ENCODE measurements at places on chromosomes 2 and 18. TPM values are rescaled to one million over a fixed set of nuclear protein-coding genes. Genes with fewer than 3 reads are reported as not detected.

GRCh38 chr2:232432598-232433184 lies 23.3 kb upstream of the ALPI start:
- DNase-seq = no peak

DNA sequence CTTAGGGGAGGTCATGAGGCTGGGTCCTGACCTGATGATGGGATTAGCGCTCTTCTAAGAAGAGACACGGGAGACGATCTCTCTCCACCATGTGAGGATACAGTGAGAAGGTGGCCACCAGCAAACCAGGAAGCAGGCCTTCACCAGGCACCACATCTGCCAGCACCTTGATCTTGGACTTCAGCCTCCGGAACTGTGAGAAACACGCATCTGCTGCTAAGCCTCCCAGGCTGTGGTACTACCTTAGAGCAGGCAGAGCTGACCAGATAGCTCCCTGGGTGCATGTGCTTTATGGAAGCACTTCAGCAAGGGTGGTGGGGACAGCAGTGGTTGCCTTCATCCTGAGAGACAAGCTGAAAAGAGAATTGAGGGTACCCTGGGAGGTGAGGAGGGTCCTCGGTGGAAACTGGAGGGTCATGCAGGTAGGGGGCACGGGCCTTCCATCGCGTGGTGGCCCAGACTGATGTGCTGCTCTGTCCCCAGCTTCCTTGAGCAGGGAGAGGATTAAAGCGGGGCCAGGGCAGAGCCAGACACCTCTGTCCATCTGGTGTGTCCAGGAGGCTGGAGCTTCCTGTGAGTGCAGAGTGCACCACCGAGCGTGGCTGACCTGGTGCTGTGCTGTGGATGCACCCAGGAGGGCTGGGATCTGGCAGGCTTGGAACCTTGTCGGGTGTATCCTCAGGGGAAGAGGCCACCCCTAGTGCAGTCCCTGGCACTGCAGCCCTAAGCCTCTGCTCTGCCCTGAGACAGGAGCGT lies 42.9 kb upstream of the HS6ST1 start:
- no peak for DNase-seq

DNA sequence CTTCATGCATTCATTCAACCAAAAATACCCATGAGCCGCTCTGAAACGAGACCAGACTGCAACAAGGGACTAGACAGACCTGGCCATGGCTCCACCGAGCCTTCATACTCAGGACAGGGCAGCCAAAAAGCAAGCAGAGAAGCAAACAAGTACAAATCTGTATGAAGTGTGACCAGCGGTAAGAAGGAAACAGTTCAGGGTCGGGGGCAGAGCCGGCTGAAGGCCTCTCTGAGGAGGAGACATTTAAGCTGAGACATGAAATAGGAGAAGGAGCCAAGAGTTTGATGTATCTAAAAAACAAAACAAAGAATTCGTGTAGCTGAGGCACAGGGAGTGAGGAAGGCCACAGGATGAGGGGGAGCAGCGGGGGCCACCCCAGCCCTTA lies 21.3 kb upstream of the SLC66A3 start:
- DNase-seq = no peak

DNA sequence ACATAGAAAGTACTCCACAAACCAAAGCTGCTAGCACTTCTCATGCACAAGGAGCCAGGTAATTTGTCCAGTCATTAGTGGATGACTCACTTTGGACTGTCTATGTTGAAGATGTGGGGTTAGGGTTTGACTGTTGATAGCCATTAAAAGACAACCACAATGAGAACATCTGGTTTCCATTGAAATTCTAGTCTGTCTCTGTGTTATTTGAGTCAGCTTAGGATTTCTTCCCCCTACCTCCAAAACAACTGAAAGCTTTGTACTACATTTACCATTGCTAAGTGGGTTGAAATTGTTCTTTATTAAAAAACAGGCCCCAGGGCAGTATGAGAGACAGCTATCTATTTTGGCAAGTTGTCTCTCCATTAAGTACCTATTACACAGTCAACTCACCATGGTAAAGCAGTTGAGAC lies 50.2 kb upstream of the ANKRD44 start:
- no peak for DNase-seq

DNA sequence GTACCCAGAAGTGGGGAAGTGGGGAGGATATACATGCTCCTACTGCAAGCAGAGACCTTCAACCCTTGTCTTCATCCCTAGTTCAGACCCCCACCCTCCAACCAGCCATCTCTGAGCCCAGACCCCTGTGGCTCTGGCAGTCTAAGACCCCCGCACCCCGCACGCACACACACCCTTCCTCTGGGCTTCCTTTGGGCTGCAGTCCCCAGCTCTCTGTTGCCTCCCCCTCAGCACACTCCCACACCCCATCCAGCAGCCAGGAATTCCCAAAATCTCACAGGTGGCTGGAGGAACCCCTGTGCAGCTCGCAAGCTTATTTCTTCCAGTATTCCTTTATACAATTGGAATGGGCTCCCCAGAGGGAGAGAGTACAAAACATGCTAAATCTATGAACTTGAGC lies 13.9 kb upstream of the GYPC start:
- DNase-seq = no peak

GRCh38 chr2:219057709-219058540 lies 2.8 kb downstream of the IHH start:
- DNase-seq = peak; percentile 51

- DNase-seq = no peak
These were observed 1416.2 kb downstream of the LRP1B start for GRCh38 chr2:140714586-140714985.

GRCh38 chr2:11540148-11540995 lies 6.5 kb downstream of the GREB1 start:
- DNase-seq = no peak

DNA sequence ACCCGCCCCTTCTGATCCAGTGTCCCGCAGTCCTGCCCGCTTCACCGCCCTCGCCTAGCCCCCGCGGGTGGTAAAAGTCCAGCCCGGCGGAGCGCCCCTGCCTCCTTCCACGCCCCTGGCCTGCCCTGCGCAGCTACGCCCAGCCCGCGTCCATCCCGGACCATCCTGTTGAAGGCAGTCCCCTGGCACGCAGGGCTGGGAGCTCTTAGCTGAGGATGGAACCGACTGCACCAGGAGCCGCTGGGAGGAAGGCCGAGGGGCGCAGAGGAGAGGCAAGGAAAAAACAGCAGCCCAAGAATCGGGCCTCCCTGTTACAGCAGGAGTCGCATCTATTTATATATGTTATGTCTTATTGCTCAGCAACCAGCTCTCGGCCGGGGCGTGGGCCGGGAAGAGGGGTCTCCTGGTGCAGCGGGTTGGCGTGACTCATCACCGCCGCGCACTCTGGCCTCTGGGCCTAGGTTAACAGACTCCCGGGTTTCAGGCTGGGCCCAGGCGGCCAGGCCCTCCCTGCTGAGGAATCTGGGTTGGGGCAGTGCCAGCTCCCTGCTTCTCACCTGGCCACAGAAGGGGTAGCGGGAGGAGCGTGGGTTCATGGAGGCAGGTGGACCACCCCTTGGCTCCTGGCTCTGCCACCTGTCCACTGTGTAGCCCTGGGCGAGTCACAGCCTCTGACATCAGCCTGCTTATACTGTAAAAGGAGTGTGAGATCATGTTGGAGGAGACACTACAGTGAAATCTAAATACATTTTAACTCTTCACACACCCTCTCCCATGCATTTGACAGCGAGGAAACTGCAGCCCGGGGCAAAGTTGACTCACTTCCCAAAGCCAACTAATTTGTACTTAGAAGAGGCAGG lies 13.4 kb upstream of the MAP3K2 start:
- DNase-seq = no peak

SH3BP4 gene
- polyA plus RNA-seq = 33.7 TPM

VAMP5 gene
- polyA plus RNA-seq = 33.8 TPM

IL36RN gene
- 0.07 TPM for polyA plus RNA-seq

EMILIN2 gene
- polyA plus RNA-seq = 11.8 TPM

DNAH7 gene
- 8.8 TPM for polyA plus RNA-seq

TLX2 gene
- 0.07 TPM for polyA plus RNA-seq

COL4A3 gene
- 79.8 TPM for polyA plus RNA-seq

TTR gene
- polyA plus RNA-seq = 0.23 TPM

CACNB4 gene
- 15.5 TPM for polyA plus RNA-seq
